ENCODE measurements at places on chromosomes 4 and X. TPM values are rescaled to one million over a fixed set of nuclear protein-coding genes. Genes with fewer than 3 reads are reported as not detected.

Gene ITGB1BP2
- total RNA-seq: 11.2 TPM

DNA sequence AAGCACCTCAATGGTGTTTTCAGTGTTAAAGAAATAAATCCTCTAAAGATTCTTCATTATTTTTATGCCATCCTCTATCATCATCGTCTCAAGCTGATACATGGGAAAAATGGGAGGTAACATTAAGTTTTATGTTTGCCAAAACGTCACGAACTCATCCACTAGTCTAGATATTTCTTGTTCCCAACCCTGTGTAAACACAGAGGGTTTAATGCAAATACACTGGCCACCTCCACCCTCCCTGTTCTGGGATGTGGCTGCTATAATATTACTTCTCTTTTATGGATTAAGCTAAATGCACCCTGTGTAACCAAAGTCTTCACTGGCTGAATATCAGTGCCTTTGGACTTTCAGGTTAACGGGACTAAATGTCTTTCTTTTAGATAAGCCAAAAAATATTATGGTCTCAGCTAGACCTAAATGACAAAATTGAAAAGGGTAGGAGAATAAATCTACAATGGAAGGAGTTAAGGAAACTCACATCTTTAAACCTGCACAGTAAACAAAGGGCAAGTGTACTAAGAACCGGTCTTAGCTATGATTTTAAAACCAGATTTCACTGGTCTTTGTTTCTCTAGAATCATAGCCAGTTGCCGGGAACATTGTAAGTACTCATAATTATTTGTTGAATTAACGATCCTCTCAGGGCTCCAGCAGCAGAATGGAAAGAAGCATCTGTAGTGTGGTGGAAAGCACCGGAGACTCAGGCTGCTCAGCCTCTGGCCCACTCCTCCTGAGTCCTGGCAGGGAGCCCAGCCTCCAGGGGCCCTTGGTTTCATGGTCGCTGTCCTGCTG, 103.5 kb upstream of the NOCT start:
- no peak for DNase-seq
- no peaks in the 10 kb centered on the region for H3K36me3 ChIP-seq
- H3K4me3 ChIP-seq: no peak overlapping the region
- no peaks in the 10 kb centered on the region for H3K27me3 ChIP-seq
- peak overlapping the region; percentile 38 for H3K27ac ChIP-seq

DNA sequence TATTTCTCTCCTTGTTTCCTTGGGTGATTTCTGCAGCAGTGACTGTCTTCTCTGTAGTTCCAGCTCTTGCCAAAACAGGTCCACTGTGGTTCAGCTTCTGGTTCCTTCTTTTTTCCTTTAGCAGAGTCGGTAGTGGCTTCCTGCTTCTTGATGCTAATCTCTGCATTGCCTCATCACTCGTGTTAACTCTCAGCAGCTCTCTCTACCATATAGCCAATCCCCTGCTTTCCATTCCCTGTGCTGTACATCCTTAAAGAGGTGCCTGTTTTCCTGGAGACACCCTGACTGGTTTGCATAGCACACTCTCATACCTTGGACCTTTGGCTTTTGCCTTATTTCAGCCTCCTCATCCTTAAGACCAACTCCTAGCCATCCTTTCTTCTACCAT, 191.2 kb upstream of the LNX1 start:
- no peak overlapping the region for H3K4me3 ChIP-seq
- no peaks in the 10 kb centered on the region for H3K27me3 ChIP-seq
- peaks cover 5% of the 10 kb centered on the region for H3K4me1 ChIP-seq
- no peak for DNase-seq
- H3K36me3 ChIP-seq: no peaks in the 10 kb centered on the region

DNA sequence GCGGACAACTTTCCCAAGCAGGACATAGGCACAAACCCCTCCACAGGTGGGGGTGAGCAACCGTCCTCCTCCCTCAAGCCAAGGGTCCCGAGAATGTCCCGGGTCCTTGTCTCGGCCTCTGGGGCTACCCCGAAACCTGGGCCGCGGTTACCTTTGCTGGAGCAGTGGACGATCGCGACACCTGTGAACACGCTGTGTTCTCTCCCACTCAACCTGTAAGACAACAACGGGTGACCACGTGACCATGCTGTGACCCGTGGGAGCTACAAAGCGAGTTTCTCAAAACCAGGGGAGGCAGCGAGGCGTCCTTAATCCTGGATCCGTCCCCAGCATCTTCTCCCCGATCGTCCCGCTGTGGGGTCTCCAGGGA, 17.9 kb downstream of the ASMTL start:
- no peaks in the 10 kb centered on the region for H3K36me3 ChIP-seq
- no peaks in the 10 kb centered on the region for H3K4me1 ChIP-seq
- no peaks in the 10 kb centered on the region for H3K27me3 ChIP-seq
- DNase-seq: no peak
- H3K4me3 ChIP-seq: no peak overlapping the region

GRCh38 chrX:105695451-105695850, 126.9 kb upstream of the NRK start:
- no peak for DNase-seq
- no peaks in the 10 kb centered on the region for H3K36me3 ChIP-seq
- no peak overlapping the region for H3K27ac ChIP-seq
- H3K4me1 ChIP-seq: no peaks in the 10 kb centered on the region

- no peak overlapping the region for H3K4me3 ChIP-seq
- DNase-seq: no peak
- no peak overlapping the region for H3K27ac ChIP-seq
- no peaks in the 10 kb centered on the region for H3K4me1 ChIP-seq
- no peaks in the 10 kb centered on the region for H3K36me3 ChIP-seq
These were observed 103.4 kb downstream of the QRFPR start for GRCh38 chr4:121277194-121278105.
